ENCODE measurements at places on chromosomes 2 and 18.

DNA sequence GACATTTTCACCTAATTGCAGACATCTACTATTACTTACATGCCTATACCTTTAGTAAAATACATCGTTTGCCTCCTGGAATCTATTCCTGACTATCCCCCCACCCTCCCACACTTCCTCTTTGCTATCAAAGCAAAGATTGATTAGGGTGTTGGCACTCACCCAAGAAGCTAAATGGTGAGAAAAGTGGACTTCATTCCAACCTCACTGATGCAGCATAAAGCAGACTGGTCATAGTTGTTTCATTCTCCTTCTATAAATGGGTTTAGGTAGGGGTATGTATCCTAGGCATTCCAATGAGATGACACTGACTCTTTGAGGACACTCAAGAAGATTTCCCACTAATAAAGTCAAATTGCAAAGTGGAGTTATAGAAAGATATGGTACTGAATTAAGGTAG lies 97.4 kb downstream of the LRP1B start:
- no peaks in the 10 kb centered on the region for H3K27me3 ChIP-seq
- H3K27ac ChIP-seq = no peak overlapping the region
- H3K4me3 ChIP-seq = no peak overlapping the region
- no peak for DNase-seq
- peaks cover 8% of the 10 kb centered on the region for H3K4me1 ChIP-seq

- peak; percentile 22 for DNase-seq
- no peaks in the 10 kb centered on the region for H3K36me3 ChIP-seq
- H3K27me3 ChIP-seq = no peaks in the 10 kb centered on the region
- H3K4me1 ChIP-seq = no peaks in the 10 kb centered on the region
- no peak overlapping the region for H3K27ac ChIP-seq
Observed at GRCh38 chr2:175766880-175767279, 235.2 kb downstream of the LNPK start.

DNA sequence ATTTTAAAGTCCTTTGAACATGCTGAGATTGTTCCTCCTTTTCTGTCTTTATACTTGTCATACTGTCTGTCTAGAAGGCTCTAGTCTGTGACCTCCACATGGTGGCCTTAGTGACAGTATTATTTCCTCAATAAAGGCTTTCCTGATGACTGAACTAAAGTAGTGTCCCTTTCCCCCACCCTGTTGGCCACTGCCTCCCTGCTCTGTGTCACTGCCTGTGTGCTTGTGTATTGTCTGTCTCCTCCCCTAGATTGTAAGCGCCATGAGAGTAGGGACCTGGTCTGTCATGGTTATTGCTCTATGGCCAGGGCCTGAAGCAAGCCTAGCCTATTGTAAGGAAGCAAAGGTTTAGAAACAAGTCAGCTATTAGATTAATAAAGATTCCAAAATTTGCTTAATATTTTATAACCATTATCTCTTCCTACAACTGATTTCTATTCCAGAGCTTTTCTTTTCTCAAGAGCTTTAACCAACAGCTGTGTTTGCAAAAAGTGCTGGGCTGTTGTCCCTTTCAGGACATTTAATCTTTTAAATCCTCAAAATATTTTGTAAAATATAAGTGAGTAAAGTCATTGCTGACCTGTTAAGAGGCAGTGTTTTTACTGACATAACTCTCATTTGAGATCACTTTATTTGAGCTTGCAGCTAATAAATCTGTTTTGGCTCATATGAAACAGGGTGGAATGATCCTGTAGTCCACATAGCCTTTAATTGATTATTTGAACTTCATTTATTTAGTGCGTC lies 35.5 kb downstream of the DIS3L2 start:
- no peak overlapping the region for H3K4me3 ChIP-seq
- no peaks in the 10 kb centered on the region for H3K27me3 ChIP-seq
- DNase-seq = no peak
- no peaks in the 10 kb centered on the region for H3K4me1 ChIP-seq
- H3K36me3 ChIP-seq = no peaks in the 10 kb centered on the region

- DNase-seq = peak; percentile 100
- peak overlapping the region; percentile 97 for H3K27ac ChIP-seq
- H3K27me3 ChIP-seq = no peaks in the 10 kb centered on the region
- peak overlapping the region; percentile 59 for H3K4me3 ChIP-seq
Observed at GRCh38 chr2:63840785-63841253, 877 bp upstream of the UGP2 start.

DNA sequence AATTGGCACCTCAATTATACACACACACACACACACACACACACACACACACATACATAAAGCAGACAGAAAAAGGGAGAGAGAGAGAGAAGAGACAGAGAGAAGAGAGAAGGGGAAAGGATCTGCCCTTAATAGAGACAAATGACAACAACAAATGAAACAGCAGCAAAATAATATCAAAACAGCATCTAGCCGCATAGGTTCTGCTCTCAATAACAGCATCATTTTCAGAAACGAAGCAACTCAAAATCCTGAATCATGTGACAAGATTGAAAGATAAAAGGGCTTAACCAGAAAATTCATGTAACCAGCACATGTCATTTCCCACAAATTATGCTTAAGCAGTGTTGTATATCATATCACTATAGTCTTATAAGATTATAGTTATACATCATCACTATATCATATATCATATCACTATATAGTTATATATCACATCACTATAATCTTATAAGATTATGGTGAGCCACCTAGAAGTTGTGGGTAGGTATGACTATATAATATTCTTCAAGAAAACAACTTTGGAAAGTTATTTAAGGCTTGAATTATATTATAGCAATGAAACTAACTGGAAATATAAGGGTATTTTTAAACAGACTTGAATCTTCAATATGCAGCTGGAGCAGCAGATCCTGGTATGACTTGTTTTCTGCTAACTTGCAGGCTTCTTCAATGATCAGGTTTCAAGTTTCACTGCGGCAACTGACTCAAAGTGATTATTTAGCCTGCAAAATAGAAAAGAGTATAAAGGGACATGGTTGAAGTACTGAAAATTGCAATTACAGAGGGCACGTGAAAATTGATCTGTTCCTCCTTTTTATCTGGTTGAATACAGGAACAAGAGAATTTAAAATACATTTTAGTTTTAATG lies 16.1 kb upstream of the VPS54 start:
- H3K4me1 ChIP-seq = no peaks in the 10 kb centered on the region
- DNase-seq = no peak
- no peak overlapping the region for H3K27ac ChIP-seq
- no peak overlapping the region for H3K4me3 ChIP-seq

DNA sequence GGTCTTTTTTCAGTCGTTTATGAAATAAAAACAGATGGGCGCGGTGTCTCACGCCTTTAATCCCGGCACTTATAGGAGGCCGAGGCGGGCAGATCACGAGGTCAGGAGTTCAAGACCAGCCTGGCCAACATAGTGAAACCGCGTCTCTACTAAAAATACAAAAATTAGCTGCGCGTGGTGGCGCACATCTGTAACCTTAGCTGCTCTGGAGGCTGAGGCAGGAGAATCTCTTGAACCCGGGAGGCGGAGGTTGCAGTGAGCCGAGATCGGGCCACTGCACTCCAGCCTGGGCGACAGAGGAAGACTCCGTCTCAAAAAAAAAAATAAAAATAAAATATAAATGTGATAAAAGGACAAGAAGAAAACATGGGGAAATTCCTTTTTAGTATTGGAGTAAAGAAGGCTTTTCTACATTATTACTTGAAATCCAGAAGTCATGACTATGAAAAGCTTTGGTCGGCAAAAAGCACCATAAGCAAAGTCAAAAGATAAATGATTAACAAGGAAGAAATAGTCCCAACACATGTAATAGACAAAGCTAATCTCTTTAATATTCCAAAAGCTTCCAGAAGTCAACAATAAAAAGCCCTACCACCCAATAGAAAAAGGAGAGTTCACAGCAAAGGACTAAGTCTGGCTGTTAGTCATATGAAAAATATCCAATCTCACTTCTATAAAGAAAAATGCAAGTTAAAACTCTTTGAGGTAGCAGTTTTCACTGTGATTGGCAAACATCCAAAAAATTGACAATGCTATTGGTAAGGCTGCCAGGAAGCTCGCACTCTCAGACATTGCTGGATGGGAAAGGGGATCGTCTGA lies 1.4 kb upstream of the FAM168B start:
- H3K4me1 ChIP-seq = peaks cover 5% of the 10 kb centered on the region
- H3K27me3 ChIP-seq = no peaks in the 10 kb centered on the region
- no peak for DNase-seq
- H3K4me3 ChIP-seq = no peak overlapping the region
- peak overlapping the region; percentile 98 for H3K27ac ChIP-seq

DNA sequence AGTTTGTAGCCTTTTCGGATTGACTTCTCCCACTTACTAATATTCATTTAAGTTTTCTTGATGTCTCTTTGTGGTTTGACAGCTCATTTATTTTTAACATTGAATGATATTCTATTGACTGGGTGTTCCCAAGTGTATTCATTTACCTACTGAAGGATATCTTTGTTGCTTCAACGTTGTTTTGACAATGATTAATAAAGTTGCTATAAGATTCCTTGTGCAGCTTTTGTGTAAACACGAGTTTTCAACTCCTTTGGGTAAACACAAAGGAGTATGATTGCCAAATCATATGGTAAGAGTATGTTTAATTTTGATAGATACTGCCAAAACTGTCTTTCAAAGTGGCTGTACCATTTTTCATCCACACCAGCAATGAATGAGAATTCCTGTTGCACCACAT lies 1200.9 kb downstream of the DSC3 start:
- no peaks in the 10 kb centered on the region for H3K27me3 ChIP-seq
- H3K36me3 ChIP-seq = no peaks in the 10 kb centered on the region
- no peak for DNase-seq
- no peaks in the 10 kb centered on the region for H3K4me1 ChIP-seq

DNA sequence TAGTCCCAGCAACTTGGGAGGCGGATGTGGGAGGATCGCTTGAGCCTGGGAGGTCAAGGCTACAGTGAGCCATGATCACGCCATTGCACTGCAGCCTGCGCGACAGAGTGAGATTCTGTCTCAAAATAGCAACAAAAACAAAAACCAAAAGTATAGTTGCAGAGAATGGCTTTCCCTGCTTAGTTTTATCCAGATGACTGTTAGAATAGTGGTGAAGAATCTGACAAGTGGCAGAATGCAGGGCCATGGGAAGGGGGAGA lies 53.8 kb downstream of the NEDD4L start:
- H3K4me1 ChIP-seq = peaks cover 49% of the 10 kb centered on the region
- peak overlapping the region; percentile 79 for H3K27ac ChIP-seq
- DNase-seq = no peak
- no peaks in the 10 kb centered on the region for H3K27me3 ChIP-seq

DNA sequence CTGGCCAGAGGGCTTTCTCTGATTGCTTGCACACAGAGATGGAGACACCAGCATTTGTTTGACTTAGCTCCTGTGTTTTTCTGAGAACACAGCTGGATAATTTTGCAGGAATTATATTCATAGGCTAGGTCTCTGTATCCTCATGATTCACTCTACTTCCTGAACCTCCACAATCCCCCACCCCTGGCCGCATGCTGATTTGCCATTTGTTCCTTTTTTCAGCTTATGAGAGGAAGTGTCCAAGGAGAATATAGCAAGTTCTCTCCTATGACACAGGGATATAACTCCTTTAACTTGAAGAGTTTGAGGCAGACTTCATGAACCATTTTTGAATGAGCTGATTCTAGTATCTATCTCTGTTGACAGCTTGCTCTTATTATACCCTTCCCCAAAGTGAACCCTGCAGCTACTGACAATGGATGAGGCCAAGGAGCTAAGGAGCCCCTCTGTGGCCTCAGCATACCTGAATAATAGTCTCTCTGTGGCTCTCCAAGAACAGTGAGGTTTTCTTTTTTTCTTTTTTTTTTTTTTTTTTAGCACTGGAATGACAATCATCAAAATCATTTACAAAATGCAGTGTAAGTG lies 15.4 kb downstream of the CAVIN2 start:
- H3K27ac ChIP-seq = no peak overlapping the region
- no peaks in the 10 kb centered on the region for H3K27me3 ChIP-seq
- H3K4me3 ChIP-seq = no peak overlapping the region
- no peaks in the 10 kb centered on the region for H3K36me3 ChIP-seq

GRCh38 chr2:19041434-19042041 lies 316.9 kb downstream of the OSR1 start:
- no peak for DNase-seq
- no peaks in the 10 kb centered on the region for H3K36me3 ChIP-seq
- no peak overlapping the region for H3K27ac ChIP-seq
- no peaks in the 10 kb centered on the region for H3K27me3 ChIP-seq

DNA sequence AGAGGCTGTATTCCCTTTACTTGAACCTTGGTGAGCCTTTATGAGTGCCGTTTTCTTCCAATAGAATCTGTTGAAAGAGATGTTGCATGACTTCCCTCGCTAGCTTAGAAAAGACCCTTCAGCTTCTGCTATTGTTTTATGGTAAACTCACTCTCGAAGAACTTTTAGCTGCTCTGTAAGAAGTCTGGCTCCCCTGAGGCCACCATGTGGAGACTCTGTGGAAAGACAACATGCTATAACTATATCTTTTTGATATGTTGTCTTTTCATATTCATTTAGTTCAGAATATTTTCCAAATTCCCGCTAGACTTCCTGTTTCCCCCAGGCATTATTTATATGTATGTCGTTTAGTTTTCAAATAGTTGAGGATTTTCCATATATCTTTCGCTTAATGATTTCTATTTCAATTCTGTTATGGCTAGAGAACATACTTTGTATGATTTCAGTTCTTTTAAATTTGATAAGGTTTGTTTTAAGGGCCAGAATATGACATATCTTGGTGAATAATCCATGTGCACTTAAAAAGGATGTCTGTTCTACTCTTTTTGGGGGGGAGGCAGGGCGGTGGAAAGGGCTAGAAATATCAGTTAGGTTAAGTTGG lies 64.1 kb downstream of the PTPN4 start:
- H3K27ac ChIP-seq = no peak overlapping the region
- H3K4me3 ChIP-seq = no peak overlapping the region
- H3K36me3 ChIP-seq = no peaks in the 10 kb centered on the region

- H3K36me3 ChIP-seq = no peaks in the 10 kb centered on the region
- H3K27ac ChIP-seq = no peak overlapping the region
- DNase-seq = no peak
- H3K4me3 ChIP-seq = no peak overlapping the region
Observed at GRCh38 chr2:73177645-73178255, 24.6 kb upstream of the NOTO start.

GRCh38 chr2:56522605-56523089 lies 338.9 kb downstream of the CCDC85A start:
- H3K4me3 ChIP-seq = no peak overlapping the region
- no peaks in the 10 kb centered on the region for H3K27me3 ChIP-seq
- no peak overlapping the region for H3K27ac ChIP-seq
- H3K36me3 ChIP-seq = no peaks in the 10 kb centered on the region

GRCh38 chr2:225027061-225027762 lies 15.1 kb downstream of the DOCK10 start:
- H3K4me1 ChIP-seq = no peaks in the 10 kb centered on the region
- no peak overlapping the region for H3K4me3 ChIP-seq
- no peak for DNase-seq
- no peaks in the 10 kb centered on the region for H3K36me3 ChIP-seq
- H3K27me3 ChIP-seq = peaks cover 25% of the 10 kb centered on the region
- no peak overlapping the region for H3K27ac ChIP-seq

- H3K4me1 ChIP-seq = peaks cover 23% of the 10 kb centered on the region
- H3K4me3 ChIP-seq = no peak overlapping the region
- no peaks in the 10 kb centered on the region for H3K27me3 ChIP-seq
- no peak for DNase-seq
- no peak overlapping the region for H3K27ac ChIP-seq
- H3K36me3 ChIP-seq = no peaks in the 10 kb centered on the region
Observed at GRCh38 chr2:239396881-239397681, 3.7 kb downstream of the HDAC4 start.

GRCh38 chr18:28124131-28125029 lies 52.5 kb downstream of the CDH2 start:
- peaks cover 4% of the 10 kb centered on the region for H3K4me1 ChIP-seq
- no peaks in the 10 kb centered on the region for H3K27me3 ChIP-seq
- no peaks in the 10 kb centered on the region for H3K36me3 ChIP-seq
- no peak overlapping the region for H3K4me3 ChIP-seq

Measured in hepatocyte (in vitro differentiated cells).